Neural progenitor cell (in vitro differentiated cells): ENCODE measurements at places on chromosomes 3 and 15. TPM values are rescaled to one million over a fixed set of nuclear protein-coding genes. Genes with fewer than 3 reads are reported as not detected.

DNA sequence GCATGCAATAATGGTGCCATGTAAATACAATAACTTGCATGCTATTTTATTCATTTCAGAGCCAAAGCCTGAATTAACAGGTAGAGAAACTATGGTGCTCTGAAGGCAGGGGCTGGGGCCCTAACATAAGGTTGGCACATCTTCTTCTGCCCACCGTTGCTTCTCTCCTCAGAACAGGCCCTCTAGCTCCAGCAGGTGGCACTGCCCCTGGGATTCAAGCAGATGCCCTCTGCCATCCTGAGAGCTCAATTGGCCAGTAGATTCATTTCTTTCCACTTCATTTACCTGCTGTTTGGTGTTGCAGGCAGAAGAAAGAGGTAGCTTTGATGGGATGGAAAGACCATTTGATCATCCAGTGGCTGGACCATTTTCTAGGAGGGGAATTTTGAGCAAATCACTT lies 130.5 kb downstream of the FOXB1 start:
- DNase-seq = no peak

The RTP1 gene
- total RNA-seq = 0.43 TPM in 1 of 2 replicates, not detected in the other

The ZPLD1 gene
- 0.28 and 0.31 TPM in 2 replicates for total RNA-seq

The FOXB1 gene
- 7.3 and 9.6 TPM in 2 replicates for total RNA-seq

GRCh38 chr15:100140527-100141308 lies 201.1 kb downstream of the ADAMTS17 start:
- DNase-seq = no peak

DNA sequence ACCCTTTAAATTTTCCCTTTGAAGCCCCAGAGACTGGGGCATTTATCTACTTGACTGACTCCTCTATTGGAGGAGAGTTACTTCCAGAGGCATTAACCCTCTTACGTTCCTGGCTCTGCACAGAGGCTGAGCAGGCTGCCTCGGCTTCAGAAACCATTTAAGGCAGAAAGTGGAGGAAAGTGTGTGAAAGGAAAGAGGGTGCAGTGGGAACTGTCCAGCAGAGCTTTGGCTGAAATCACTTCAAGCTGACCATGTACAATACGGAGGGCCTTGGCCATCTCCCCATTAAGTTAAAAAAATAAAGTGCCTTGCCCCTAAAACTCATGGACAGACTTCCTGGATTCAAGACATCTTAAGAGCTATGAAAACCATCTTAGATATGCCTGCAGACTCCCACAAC lies 238.7 kb downstream of the SV2B start:
- peak; percentile 81 for DNase-seq

- DNase-seq = no peak
Observed at GRCh38 chr3:176861137-176861536, 336.1 kb downstream of the TBL1XR1 start.

DNA sequence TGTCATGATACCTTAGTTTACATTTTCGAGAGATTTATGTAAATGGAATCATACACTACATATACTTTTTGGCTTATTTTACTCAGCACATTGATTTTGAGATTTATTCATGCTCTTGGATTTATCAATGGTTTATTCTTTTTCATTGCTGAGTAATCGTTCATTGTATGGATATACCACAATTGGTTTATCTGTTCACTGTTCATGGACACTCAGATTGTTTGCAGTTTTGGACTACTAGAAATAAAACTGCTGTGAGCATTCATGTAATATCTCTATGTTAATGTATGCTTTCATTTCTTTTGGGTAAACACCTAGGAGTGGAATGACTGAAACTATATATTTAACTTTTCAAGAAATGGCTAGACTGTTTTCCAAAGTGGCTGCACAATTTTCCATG lies 550.9 kb upstream of the ADAMTS9 start:
- DNase-seq = no peak

DNA sequence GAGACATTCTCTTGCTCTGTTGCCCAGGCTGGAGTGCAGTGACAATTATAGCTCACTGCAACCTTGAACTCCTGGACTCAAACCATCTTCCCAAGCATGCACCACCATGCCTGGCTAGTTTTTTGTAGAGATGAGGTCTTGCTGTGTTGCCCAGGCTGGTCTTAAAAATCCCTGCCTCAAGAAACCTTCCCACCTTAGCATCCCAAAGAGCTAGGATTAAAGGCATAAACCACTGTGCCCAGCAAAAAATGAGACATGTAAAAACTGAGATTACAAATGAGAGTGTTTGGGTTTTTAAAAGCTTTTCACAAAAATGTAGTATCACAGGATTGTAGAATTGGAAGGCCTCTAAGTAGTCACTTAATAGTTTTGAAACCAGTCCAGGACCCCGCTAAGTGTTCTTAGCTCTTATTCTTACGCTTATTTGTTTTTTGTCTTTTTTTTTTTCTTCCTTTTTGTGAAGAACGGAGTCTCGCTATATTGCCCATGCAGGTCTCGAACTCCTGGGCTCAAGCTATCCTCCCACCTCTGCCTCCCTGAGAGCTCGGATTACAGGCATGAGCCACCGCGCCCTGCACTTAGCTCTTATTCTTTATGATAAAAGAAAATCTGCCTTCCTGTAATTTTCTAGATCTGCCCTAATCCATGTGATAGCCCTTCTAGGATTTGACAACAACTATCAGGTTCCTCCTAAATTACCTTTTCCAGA lies 31.5 kb downstream of the KLHL18 start:
- no peak for DNase-seq
